ENCODE measurements at places on chromosomes 1 and 21. TPM values are rescaled to one million over a fixed set of nuclear protein-coding genes. Genes with fewer than 3 reads are reported as not detected.

FCER1A gene
- total RNA-seq: not detected

TAF1A gene
- total RNA-seq: 12.4 TPM

C4BPA gene
- total RNA-seq: not detected

SAMD11 gene
- 6.4 TPM for total RNA-seq

KRTAP6-2 gene
- not detected for total RNA-seq

TP73 gene
- under 0.01 TPM for total RNA-seq

STYXL2 gene
- total RNA-seq: not detected
